ENCODE measurements at places on chromosomes 3 and 15. TPM values are rescaled to one million over a fixed set of nuclear protein-coding genes. Genes with fewer than 3 reads are reported as not detected.

- no peak for DNase-seq
These were observed 142.1 kb upstream of the LRTM1 start for GRCh38 chr3:55069950-55070349.

DNA sequence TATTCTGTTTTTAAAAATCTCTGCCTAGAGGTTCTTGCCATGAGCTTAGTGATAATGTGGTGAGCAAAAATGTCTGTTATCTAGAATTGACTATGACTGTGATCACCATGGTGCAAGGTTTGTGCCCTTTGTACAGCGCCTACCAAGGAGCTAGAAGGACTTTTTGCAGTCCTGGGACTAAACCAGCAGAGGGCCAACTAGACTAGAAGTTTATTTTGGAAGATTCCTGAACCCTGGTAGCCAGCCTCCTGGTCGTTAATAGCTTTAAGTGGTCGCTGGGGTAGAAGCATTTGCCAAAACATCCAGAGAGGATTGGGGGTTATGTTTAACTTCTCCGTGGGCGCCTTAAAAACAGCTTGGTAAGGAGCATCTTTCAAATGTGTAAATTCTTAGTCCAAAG is 7.8 kb downstream of the SCG5 start:
- no peak for DNase-seq

GRCh38 chr3:196120291-196120951 is 38.5 kb upstream of the TFRC start:
- DNase-seq: no peak

DNA sequence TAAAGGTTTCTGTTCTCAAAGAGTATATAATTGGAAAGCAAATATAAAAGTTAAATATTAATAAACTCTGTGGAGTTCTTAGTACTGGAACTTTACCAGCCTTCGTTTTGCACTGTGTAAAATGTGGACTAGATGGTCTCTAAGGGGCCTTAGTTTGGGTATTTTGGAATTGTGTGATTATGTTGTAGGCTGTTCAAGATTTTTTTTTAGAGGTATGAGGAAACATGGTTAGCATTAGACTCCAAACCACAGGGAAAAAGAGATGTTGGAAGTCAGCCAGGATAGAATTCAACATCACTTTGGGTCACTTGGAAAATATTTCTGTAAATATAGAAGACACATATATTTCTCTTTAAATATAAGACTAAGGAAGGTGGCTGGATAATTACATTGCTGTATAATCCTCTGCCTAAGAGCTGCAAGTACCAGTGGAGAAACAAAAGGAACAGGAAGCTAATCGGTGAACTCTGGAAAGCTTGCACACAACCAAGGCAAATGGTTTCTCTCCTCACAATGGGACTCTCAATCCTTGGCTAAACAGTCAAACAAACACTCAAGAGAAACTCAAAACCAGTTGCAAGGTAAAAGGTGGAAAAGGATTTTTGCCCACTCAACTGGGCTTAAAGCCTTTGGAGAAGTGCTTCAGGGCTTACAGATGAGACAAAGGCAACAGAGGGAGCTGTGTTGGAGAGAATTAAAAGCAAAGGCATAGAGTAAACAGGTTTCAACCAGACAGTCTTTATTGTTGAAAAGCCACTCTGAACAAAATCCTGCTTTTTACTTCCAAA is 141.7 kb downstream of the NR1D2 start:
- no peak for DNase-seq

DNA sequence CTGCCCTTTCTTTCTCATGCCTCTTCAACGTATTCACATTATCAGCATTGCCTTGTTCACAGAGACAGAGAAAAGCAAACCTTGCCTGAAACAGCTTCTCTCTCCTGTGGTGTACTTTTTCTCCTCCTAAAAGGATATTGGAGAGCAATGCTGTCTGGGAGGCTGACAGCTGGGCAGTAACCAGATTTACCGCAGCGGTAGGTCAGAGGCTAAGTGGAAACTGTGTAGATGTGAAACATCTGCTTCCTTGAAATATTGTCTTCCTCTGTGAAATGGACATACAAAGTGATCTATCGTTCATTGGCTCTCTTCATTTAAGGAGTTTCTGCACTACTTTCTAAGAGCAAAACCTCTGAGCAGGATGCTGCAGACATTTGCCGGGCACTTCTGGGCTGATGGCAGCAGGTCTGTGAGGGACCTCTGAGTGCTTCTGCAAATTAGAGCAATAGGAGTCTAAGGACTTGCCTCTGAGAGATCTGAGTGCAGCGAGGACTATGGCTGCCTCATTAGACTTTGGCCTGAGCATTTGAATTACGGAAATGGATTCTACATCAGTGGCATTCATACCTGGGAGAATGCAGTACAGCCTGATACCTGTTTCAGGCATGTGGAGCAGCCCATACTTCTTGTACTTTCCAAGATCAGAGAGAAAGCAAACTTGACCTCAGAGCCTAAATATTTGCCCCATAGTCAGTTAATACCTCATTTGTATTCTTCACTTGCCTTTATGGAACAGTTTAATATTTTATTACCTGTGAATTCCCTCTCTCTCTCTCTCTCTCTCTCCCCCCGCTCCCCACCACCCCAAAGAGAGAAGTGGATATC is 260.5 kb upstream of the TPRG1 start:
- DNase-seq: no peak

DNA sequence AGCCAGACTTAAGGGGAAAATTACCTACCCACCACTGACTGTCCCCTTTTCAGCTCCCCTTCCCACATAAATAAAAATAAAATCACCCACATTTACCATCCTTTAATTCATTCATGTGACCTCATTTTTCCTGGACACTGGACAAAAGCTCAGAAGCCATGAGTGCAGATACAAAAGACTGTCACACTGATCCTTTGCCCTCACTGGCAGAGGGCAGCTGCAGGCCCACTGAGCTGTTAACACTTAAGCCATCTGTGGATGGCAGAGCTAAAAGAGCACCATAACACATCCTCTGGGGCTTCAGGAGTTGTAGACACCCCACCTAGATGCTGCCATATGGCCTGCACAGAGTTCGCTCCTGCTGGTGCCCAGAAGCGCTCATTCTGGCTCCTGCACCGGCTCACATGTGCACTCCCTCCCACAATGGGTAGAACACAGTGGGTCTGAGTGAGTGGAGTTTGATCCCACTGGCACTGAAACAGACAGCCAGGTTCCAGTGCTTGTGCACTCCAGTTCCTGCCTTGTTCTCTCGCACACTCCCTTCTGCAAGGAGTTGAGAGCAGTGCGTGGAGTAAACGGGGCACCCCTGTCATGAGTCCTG is 38.8 kb downstream of the EDC3 start:
- DNase-seq: no peak

DNA sequence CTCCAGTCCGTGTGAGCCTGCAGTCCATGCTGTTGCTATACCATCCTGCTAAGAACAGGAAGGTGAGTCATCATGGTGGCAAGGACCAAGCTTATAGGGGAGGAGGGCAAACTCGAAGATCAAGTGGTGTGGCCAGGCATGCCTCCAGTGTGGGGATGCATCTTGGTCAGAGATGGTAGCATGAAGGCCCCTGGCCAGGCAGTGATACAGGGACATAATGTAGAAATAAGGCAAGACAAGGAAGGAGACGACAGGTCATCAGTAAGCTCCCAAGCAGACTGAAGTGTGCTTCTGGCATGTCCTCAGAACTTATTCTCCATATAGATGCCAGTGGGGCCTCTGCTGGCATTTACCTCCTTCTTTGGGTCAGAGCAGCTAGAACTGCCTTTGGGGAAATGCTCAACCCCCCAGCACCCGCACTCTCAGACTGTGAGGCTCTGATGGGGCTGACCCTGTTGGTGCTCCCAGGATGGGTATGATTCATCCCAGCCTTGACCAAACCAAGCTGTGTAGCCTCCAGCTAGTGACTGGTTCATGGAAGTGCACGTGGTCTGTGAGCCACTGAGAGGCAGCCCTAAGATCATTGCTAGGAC is 52.5 kb upstream of the ATP2B2 start:
- no peak for DNase-seq

GRCh38 chr3:184800349-184800930 is 11.5 kb upstream of the VPS8 start:
- DNase-seq: no peak

The MASP1 gene
- total RNA-seq: not detected

The FSIP1 gene
- total RNA-seq: 0.42 TPM

The ROPN1B gene
- 2.2 TPM for total RNA-seq

All from HCT116 (cell line).